ENCODE measurements at places on chromosomes 6 and 20.

- DNase-seq = no peak
Observed at GRCh38 chr6:56984884-56985283, 30.0 kb downstream of the BEND6 start.

DNA sequence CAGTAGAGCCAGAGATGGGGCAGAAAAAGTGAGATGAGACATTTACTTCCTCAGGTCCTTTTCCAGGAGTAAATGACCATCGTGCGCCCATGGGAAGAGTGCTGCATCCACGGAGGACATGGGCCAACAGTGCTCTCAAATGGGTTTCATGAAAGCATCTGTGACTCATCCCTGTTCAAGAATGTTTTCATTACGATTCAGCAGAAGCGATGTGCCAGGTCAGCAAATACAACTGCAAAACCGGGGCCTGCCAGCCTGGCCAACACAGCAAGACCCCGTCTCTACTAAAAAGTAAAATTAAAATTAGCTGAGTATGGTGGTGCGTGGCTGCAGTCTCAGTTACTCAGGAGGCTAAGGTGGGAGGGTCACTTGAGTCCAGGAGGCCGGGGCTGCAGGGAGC is 125.1 kb downstream of the LY86 start:
- peak; percentile 75 for DNase-seq

DNA sequence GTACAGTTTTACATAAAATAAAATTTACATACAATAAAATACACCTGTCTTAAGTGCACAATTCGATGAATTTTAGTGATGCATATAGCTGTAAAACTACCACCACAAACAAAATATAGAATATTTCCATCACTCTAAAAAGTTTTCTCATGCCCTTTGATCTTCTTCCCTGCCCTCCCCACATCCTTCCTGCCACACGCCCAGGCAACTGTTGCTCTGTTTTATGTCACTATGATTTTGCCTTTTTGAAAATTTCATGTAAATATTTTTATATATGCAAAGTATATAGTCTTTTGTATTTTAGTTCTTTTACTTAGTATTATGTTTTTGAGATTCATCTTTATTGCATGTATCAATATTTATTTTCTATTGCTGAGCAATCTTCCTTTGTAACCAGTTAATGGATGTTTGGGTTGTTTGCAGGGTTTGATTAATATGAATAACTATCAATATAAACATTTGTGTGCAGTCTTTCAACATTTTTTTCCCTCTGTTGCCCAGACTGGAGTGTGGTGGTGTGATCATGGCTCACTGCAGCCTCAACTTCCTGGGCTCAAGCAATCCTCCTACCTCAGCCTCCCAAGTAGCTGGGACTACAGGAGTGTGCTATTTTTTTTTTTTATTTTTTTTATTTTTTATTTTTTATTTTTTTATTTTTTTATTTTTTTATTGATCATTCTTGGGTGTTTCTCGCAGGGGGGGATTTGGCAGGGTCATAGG is 23.8 kb upstream of the SAMHD1 start:
- no peak for DNase-seq

- DNase-seq = no peak
Observed at GRCh38 chr6:166167801-166168615, at the start of gene TBXT. TBXT (minus strand) TSS chr6:166167851; CDS start chr6:166167591, 260 bp downstream.

GRCh38 chr6:90351696-90352095 is 55.1 kb upstream of the BACH2 start:
- peak; percentile 16 for DNase-seq

DNA sequence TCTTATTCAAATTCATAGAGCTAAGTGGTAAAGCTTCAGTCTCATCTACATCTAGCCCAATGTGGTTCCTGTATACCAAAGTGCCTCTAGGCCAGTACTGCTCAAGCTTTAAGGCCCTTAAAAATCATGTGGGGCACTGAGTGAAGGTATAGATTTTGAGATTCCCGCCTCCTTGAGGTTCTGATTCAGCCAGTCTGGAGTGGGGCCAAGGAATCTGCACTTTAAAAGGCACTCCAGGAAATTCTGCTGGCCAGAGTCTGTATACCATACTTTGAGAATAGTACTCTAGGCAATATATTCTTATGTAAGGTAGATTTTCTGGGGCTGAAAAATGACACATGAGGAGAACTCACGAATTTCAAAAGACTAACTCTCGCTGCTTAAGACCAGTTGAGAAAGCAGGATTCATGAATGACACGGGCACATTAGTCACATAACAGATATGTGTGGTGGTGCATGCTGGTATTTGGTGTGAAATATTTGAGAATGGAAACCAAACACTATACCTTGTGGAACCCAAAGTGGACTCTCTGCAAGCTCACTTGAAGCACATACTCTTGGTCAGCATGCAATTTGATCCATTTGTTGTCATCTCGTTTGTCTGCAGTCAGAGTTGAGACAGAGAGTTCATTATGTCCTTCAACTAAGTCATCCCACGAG is 47.6 kb upstream of the SIM1 start:
- DNase-seq = peak; percentile 23

DNA sequence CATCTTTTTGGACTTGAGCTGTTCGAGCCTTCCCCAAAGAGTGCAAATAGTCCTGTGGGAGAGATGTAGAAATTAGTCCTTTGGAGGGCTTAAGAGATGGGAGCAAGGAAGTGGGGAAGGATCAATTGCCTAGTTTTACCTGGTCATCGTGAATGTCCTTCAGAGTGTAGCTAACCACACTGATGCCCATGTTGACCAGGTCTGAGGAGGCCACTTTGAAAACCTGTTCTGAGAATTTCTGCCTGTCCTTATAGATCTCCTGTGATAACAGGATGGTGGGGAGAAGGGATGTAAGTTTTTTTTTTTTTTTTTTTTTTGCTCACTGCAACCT is 2.0 kb downstream of the FLOT1 start:
- DNase-seq = no peak

- DNase-seq = no peak
Observed at GRCh38 chr6:80501636-80502035, 395.2 kb downstream of the BCKDHB start.

DNA sequence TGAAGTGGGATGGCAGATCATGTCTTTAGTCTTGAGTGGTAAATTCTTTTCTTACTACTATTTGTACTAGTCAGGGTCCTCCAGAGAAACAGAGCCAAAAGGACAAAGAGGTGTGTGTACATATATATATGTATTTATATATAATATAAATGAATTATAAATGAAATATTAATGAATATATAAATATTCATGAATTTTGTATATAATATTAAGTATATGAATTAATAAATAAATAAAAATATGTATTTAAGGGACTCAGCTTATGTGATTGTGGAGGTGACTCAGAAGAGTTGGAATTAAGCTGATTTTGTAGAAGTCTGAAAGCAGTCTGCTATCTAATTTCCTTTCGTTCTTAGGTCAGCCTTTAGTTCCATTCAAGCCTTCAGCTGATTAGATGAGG is 265.3 kb upstream of the MMS22L start:
- no peak for DNase-seq

- DNase-seq = no peak
Observed at GRCh38 chr6:129795261-129795660, 65.9 kb downstream of the TMEM244 start.
